Tongue (tissue), 3 donors: ENCODE measurements at places on chromosomes 12 and 14. TPM values are rescaled to one million over a fixed set of nuclear protein-coding genes. Genes with fewer than 3 reads are reported as not detected.

Gene LTB4R
- total RNA-seq = 8.8 TPM

DNA sequence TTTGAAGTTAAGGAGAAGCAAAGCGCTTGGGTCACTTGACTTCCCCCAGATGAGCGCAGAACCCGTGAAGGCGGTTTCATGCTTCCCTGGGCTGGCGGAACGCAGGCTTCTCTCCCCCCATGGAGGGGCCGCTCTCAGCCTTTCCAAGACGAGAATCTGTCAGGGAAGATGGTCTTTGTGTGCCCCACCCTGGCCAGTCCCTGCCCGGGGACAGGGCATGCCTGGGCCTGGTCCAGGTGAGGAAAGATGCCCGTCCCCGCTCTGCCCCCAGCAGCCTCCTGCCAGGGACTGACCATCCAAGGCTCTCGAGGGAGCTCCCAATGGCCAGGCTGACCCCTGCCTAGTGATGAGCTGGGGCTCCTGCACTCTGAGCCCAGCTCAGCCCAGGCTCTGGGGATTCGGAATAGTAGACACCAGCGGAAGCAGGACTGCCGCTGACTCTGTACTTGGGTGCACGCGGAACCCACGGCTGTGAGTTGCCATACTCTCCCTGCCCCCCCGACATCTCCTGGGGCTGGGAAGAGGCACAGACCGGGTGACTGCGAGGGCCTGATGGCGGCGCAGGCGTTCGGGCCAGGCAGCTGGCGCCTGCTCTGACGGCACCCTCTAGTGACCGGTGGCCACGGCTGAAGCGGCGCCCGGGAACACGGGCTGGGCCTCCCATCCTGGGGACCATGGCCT, 142.2 kb upstream of the FKBP4 start:
- no peak for DNase-seq

DNA sequence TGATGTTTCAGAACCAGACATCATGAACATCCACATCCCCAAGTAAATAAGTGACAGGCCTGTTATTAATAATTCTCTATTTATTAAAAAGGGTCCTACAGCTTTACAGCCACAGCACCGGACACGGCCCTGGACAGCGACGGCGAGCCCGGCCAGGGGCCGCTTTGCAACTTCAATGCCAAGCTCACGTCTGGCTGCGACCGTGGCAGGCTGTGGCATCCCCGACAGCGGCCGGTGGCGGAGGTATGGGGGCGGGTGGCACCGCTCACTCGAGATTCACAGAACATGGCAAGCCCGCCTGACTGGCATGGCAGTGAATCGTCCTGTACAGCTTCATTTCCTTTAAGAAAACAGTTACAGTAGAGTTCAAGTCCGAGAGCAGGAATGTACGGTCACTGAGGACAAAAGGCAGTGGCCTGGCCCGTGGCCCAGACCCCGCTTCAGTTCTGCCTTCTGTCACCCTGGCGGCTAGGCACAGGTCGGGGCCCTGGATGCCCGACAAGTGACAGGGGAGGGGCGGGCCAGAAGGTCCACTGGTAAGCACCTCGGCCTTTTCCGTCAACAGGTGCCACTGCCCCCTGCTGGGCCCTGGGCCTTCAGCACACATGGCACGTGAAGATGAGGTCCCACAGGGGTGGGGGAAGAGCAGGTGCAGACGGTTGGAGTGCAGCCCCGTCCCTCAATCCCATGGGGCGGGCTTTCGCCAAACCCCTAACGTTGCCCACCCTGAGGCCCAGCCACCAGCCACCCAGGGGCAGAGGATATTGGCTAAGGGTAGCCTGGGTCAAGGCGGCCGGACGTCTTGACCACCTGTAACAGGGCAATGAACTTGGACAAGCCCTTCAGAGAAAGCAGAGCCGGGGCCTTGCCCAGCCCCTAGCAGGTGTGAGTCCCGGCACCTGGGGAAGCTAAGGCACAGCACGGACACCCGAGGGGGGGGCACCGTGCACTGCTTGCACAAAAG, 30.3 kb downstream of the HIP1R start:
- DNase-seq = no peak

Gene WNT1
- total RNA-seq = not detected

GRCh38 chr14:70896981-70897380, 10.3 kb upstream of the PCNX1 start:
- no peak for DNase-seq

Gene RIPK3
- 5.5 TPM for total RNA-seq

- no peak for DNase-seq
Measured at GRCh38 chr14:74655599-74656395, 43.8 kb upstream of the LTBP2 start.

- no peak for DNase-seq
Measured at GRCh38 chr12:47980197-47980596, 16.8 kb downstream of the TMEM106C start.

- no peak for DNase-seq
Measured at GRCh38 chr12:127957001-127957660, 309.8 kb upstream of the TMEM132C start.

- no peak for DNase-seq
Measured at GRCh38 chr14:63895510-63895909, 42.7 kb downstream of the SYNE2 start.

GRCh38 chr12:43893670-43894069, 57.8 kb downstream of the TMEM117 start:
- no peak for DNase-seq

DNA sequence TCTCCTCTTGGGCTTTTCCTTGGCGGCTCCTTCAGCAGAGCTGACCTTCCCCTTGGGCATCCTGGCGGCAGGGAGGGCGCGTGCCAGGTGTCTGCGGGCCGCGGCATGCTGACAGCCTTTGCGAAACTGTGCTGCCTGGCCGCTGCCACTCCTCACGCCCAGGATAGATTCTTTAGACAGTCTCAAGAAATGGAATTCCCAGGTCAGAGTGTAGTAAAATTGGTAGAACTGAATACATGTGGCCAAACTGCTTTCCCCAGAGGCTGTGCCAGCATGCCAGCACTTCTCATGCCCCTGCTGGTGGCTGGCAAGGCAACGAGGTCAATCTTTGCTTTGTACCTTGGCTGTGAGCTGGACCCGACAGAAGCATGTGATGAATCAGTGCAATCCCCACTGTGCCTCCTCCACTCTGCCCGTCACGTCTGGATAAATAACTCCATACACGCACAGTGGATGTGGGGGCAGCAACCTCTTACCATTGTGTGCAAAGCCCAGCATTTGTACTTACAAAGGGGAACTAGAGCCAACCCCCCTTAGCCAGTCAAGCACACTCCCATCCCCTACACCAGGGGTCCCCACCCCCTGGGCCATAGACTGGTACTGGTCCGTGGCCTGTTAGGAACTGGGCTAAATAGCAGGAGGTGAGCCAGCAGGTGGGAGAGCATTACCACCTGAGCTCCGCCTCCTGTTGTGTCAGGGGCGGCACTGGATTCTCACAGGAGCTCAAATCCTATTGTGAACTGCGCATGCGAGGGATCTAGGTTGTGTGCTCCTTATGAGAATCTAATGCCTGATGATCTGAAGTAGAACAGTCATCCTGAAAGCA, 90.9 kb downstream of the ACTN1 start:
- DNase-seq = no peak

DNA sequence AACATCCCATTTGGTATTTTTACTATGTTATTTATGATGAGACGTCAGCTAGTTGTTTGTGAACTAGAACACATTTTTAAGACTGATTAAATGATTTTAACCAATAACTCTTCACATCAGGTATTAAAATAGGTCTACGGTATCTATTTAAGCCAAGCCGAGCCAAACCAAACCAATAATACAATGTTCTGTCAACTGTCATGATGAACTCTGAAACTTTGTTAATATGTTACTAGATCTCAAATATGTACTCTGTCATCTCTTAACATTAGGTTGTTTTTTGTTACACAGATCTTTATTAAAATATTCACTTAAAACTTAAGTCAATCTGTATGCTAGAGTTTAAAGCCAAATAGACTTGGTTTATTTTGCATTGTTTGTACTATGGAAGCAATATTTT, 1.0 kb downstream of the ART4 start:
- DNase-seq = no peak

Gene ASCL4
- not detected for total RNA-seq

GRCh38 chr12:2456813-2457186, 338.0 kb upstream of the FKBP4 start:
- no peak for DNase-seq

GRCh38 chr12:113407931-113408600, 4.4 kb upstream of the SDS start:
- DNase-seq = no peak

GRCh38 chr12:115873451-115874082, 403.9 kb downstream of the MED13L start:
- no peak for DNase-seq

Gene GRIP1
- 5.4 TPM for total RNA-seq

GRCh38 chr12:8698879-8699278, 1.1 kb downstream of the RIMKLB start:
- no peak for DNase-seq

DNA sequence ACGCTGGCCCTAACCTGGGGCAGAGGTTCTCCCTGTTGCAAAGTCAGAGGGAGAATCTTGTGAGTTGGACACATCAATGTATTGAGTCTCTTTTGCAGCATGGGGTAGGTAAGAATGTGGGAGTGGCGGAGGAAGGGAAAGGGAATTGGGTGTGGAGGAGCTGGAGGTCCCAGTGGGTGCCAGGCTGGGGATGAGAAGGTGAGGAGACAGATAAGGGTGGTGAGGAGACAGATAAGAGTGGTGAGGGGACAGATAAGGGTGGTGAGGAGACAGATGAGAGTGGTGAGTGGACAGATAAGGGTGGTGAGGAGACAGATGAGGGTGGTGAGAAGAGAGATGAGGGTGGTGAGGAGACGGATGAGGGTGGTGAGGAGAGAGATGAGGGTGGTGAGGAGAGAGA, 72.9 kb upstream of the SFSWAP start:
- no peak for DNase-seq

Gene NRIP2
- total RNA-seq = 11.8 TPM

- DNase-seq = no peak
Measured at GRCh38 chr14:103140316-103141109, 17.3 kb downstream of the TNFAIP2 start.

DNA sequence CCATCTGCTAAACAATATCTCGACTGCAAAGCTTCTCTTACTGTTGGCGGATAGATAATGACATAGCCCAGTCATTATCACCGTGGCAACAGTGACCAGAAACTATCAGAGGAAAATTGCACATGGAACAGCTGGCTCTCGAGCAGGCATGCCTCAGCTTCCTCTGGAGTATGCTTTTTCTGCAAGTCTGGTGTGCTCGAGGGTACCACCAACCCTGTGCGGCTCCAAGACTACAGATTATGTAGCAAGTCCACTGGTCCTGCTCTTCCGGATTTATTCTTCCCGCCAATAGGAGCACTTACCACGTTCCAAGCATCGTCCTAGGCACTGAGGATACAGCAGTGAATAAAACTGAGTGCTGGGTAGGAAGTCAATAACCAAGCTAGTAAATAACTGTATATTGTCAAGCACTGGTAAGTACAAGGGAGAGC, 1.4 kb upstream of the GLRX5 start:
- DNase-seq = peak; percentile 57

DNA sequence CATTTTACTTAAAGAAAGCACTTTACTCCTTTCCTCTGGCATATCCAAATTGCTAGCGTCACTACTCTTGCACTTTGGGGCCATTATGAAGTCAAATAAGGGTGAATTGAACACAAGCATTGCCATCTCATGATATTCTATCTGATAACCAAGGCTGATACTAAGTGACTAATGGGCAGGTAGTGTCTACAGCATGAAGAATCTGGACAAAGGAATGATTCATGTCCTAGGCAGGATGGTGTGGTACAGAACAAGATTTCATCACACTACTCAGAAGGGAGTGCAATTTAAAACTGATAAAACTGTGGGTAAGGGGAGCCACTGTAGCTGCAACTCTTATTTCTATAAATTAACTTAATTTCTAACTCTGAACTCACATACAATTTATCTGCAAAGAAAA, 7.7 kb upstream of the SLC6A15 start:
- DNase-seq = no peak

- no peak for DNase-seq
Measured at GRCh38 chr12:117699575-117699974, 269.2 kb downstream of the KSR2 start.

- no peak for DNase-seq
Measured at GRCh38 chr12:100249941-100250340, 16.9 kb downstream of the DEPDC4 start.

- DNase-seq = no peak
Measured at GRCh38 chr12:52515927-52516831, 4.0 kb downstream of the KRT5 start.

Gene AVPR1A
- total RNA-seq = 27.1 TPM

- DNase-seq = peak; percentile 72
Measured at GRCh38 chr14:57297852-57298251, 29.1 kb downstream of the AP5M1 start.

GRCh38 chr12:96587691-96588090, 98.3 kb downstream of the CFAP54 start:
- no peak for DNase-seq

DNA sequence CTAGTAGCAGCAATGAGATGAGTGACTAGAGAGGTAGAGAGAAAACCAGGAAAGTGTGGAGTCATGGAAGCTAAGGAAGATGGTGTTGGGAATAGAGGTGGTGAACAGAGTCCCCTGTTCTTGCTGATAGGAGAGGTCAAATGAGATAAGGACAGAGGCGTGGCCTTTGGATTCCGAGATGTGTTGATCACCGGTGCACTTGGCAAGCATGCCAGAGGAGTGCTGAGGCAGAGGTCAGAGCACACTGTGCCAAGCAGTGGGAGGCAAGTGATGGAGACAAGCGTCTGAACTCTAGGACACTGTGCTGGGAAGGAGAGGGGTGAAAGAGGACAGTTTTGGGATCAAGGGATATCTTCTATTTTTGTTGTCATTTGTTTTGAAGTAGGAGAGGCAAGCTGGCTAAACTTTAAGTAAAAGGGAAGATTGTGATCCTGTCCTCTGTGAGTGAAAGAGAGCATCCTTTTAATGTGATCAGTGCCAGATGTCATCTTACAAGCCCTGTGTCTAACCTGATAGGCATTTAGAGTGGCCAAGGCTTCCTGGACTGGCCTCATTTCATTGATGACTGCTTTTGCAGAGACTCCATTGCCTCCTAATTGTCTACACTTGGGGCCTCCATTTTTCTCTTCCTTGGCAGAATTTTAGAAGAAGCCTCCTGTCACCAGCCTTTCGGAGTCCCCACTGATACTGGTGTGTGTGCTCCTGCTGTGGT, 336.4 kb downstream of the CACNA1C start:
- no peak for DNase-seq

DNA sequence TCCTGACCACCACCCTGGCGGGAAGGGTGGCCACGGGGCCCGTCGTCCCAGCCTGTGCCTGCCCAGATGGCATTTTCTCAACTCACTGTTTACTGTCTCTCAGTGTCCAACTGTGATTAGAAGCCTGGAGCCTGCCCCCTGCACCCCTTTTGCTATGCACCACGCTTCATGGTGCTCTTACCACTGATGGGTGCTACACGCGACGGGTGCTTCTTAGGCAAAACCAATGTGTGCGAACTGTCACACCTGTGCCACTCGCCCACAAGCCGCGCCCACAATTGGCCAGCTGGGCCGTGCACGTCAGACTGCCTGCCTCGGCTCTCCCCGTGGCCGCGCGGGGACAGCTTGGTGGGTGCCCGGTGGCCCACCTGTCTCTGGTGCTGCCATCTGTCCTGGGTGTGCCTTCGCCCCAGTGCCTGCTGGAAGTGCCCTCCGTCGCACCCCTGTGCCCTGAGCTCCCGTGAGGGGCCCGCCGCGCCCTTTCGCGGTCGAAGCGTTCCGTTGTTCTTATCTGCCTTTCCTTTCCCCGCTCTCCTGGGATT, 15.1 kb upstream of the AMN start:
- DNase-seq = no peak
